Activated CD8-positive, alpha-beta T cell treated with anti-CD3 and anti-CD28 coated beads for 36 hours (primary cell): ENCODE measurements at places on chromosomes 16 and 17. TPM values are rescaled to one million over a fixed set of nuclear protein-coding genes. Genes with fewer than 3 reads are reported as not detected.

DNA sequence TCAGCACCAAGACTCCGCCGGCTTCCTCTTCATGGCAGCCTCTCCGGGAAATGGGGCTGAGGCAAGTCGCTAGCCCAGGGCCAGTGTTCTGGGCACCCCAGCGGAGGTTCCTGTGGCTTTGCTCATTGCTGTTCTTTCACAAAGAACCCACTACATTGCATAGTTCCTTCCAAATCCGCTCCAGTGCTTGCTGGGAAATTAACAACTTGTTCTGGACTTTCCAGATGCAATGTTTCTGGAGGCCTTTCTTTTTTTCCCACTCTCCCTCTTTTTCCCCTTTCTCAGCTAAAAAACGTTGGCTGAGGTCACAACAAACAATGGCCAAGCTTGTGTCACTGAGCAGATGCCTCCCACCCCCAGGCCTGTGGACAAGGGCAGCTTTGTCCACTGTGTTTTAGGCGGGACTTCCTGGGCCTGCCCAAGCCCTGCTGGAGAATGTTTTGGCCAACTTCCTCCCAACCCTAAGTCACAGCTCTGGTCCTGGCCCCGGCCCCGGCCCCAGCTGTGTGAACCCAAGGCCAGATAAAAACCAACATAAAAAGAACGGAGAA, 131.5 kb upstream of the RCVRN start:
- no peak for DNase-seq

- DNase-seq, result peak; percentile 62
Observed at GRCh38 chr16:4273858-4274311, 1.1 kb upstream of the TFAP4 start.

- DNase-seq, result no peak
Observed at GRCh38 chr17:51050291-51051033, 70.2 kb downstream of the SPAG9 start.

- no peak for DNase-seq
Observed at GRCh38 chr17:48720266-48721008, 1.9 kb downstream of the PRAC1 start.

DNA sequence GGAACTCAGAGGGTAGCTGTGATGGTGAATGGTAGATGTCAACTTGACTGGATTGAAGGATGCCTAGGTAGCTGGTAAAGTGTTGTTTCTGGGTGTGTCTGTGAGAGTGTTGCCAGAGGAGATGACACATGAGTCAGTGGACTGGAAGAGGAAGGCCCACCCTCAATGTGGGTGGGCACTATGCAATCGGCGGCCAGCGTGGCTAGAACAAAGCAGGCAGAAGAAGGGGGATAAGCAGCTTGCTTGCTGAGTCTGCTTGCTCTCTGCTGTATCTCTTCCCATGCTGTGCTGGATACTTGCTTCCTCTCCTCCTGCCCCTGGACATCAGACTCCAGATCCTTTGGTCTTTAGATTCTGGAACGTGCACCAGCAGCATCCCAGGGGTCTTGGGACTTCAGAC, 128.1 kb downstream of the AIPL1 start:
- DNase-seq, result no peak

DNA sequence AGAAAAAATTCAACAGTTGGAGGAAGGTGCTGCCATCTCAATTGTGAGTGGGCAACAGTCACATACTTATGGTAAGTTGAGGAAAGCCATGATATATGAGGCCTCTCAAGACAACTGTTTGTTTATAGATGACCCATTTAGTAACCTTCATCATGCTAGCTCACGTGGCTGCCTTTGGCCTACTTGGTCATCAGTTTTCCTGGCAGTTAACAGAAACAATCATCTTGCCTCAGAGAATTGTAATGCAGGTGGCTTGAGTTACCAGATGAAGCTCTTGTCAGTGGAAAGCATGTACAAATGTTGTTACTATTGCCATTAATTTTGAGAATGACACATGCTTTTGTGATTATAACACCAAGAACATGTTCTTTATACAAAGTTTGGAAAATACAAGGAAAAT, 14.7 kb downstream of the TPPP3 start:
- DNase-seq, result no peak

- DNase-seq, result no peak
Observed at GRCh38 chr16:69440250-69440649, 15.8 kb downstream of the CYB5B start.

- no peak for DNase-seq
Observed at GRCh38 chr17:43146649-43147048, 21.5 kb upstream of the BRCA1 start.

GRCh38 chr16:77898671-77899211, 110.4 kb downstream of the VAT1L start:
- DNase-seq, result no peak

DNA sequence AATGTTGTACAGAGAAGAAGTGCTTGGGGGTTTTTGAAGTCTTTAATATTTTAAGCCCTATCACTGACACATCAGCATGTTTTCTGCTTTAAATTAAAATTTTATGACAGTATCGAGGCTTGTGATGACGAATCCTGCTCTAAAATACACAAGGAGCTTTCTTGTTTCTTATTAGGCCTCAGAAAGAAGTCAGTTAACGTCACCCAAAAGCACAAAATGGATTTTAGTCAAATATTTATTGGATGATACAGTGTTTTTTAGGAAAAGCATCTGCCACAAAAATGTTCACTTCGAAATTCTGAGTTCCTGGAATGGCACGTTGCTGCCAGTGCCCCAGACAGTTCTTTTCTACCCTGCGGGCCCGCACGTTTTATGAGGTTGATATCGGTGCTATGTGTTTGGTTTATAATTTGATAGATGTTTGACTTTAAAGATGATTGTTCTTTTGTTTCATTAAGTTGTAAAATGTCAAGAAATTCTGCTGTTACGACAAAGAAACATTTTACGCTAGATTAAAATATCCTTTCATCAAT, 57.8 kb downstream of the HLF start:
- no peak for DNase-seq

GRCh38 chr17:72354071-72354470, 233.3 kb downstream of the SOX9 start:
- no peak for DNase-seq

GRCh38 chr16:75318737-75319136, 67.3 kb upstream of the BCAR1 start:
- DNase-seq, result no peak

DNA sequence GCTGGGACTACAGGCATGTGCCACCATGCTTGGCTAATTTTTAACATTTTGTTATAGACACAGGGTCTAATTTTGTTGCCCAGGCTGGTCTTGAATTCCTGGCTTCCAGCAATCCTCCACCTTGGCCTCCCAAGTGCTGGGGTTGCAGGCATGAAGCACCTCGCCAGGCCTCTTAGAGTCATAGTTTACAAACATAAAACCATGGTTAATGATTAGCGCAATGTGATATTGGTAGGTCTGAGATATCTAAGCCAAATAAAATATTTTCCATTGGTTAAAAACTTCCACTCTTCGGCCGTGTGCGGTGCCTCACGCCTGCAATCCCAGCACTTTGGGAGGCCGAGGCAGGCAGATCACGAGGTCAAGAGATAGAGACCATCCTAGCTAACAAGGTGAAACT, 16.6 kb downstream of the TXNDC11 start:
- DNase-seq, result no peak

DNA sequence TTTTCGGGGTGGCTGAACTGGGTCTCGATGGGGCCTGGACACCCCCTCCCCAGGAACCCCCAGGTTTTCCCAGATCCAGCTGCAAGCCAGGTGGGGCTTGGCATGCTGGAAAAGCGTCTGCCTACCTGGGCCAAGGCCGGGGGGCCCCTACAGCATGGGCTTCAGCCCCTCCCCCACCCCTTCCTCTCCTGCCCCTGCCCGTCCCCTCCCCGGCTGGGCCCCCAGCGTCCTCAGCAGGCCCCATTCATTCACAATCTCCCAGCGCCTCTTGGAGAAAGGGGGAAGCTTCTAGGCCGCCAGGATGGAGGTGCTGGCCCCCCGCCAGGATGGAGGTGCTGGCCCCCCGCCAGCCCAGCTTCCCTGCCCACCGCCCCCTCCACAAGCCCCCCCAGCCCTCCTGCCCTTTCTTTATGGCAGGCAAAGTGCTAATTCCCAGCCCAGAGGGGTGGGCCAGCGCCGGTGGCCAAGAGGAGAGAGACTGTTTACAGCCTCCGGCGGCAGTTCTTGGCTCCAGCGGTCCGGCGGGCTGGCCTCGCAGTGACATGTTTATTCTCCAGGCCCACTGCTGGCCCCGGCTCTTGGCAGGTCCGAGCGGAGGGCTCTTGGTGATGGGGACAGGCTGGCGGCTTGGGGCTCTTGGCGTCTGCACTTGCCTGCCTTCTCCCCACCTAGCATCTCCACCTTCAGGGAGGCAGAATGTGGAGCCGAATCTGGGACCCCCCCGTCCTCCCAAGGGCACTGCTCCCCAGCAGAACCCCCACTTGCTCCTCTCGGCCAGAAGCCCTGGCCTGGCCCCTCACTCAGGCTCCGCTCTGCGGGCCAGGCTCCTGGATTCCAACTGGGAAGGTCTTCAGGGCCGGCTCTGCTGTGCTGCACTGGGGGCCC, 94.4 kb upstream of the CIBAR2 start:
- DNase-seq, result no peak

GRCh38 chr17:3890082-3890877, 2.6 kb downstream of the CAMKK1 start:
- peak; percentile 51 for DNase-seq

Gene CCL7
- not detected for total RNA-seq

Gene CNGB1
- total RNA-seq, result not detected

Gene RHBDF2
- 19.9 TPM for total RNA-seq

Gene GPR142
- total RNA-seq, result not detected

Gene TLCD2
- total RNA-seq, result 0.07 TPM

Gene DNAH9
- not detected for total RNA-seq

Gene KRT39
- not detected for total RNA-seq

Gene ASGR1
- 3.9 TPM for total RNA-seq
